ENCODE measurements at places on chromosomes 3 and 15. TPM values are rescaled to one million over a fixed set of nuclear protein-coding genes. Genes with fewer than 3 reads are reported as not detected.
A peak's percentile ranks its signal among the peaks of the same experiment; 100 is the strongest.

The KCNH8 gene
- 0.12 TPM for total RNA-seq

DNA sequence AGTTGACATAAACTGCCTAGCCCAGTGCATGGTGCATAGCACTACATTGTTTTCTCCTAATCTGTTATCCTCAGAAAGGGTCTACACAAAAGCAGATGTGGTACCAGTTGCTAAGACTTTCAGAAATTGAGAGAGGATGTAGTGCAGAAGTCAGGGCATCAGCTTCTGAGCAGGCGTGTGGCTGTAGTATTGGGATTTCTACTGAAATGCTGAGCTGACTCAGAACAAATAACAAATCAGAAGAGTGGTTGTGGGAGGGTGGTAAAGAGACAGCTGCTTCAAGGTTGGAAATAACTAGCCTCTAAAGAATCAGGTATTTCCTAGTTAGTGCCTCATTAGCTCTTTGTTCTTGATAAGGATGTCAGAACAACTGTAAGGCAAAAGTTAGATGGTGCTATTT, 161.3 kb downstream of the AKAP13 start:
- no peak for DNase-seq

The CPEB1 gene
- 2.7 TPM for total RNA-seq

The SPINK8 gene
- not detected for total RNA-seq

The TTLL13 gene
- not detected for total RNA-seq

The FAM174B gene
- 57.7 TPM for total RNA-seq

GRCh38 chr3:160162440-160162839, 62.8 kb upstream of the C3orf80 start:
- DNase-seq, result no peak

DNA sequence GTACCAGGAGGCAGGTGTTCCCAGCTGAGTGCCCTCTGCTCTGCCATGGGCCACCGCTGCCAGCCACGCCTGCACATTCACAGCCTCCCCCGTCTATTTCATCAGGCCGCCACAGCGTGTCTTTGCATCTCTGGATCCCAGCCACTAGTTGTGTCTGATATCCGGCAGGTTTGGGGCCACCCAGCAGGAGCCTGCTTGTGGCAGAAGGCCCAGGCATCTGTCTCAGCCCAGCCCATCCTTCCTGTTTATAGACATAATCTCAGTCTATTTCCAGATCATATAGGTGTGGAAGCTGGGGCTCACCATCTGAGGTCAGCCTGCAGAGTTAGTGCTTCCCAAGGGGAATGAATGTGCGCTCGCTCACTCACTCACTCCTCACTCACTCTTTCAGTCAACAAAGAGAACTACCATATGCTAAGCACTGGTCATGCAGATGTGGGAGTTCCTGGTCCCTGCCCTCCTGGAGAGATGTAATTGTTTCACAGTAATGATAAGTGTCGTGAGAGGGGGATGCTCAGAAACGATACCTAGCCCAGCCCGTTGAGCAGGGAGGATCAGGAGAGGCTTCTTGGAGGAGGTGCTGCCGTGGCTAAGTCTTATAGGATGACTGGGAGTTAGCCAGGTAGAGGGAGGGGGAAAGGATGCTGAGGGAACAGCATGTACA, 60.6 kb downstream of the FGD5 start:
- no peak for DNase-seq

DNA sequence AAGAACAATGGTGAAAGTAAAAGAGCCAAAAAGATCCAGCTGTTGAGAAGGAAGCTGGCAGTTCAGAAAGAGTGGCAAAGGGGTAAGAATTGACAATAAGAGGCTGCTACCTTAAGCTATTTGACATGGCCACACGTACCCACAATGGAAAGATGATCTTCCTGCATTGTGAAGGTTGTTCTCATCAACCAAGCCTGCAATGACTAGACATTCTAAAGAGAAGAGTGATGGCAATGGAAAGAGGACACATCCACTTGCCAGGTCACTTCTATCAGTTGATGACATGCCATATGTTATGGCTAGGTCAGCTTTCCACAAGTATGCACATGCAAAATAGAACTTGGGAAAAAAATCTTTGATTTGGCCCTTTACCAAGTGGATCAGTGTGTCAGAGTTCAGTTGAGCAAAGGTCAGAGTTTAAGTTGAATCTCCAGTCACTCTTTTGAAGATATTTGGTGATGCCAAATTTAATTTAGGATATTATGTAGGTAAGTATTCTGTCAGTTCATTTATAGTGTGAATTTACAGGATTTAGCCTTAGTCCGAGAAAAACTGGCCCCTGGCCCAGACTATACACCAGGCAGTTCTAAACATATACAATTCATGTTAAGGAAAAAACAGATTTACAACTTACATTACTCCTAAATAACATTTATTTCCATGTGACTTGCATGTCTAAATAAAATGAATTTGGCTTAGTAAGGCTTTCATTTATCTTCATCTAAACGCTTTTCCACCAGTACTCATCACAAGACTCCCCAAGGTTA, 104.9 kb upstream of the FLNB start:
- DNase-seq, result no peak

GRCh38 chr3:132242790-132243189, 74.4 kb upstream of the ACP3 start:
- no peak for DNase-seq

- no peak for DNase-seq
These were observed 683.7 kb downstream of the TBL1XR1 start for GRCh38 chr3:176513604-176514003.

- DNase-seq, result no peak
These were observed 510.0 kb downstream of the ROBO1 start for GRCh38 chr3:79257791-79258190.

DNA sequence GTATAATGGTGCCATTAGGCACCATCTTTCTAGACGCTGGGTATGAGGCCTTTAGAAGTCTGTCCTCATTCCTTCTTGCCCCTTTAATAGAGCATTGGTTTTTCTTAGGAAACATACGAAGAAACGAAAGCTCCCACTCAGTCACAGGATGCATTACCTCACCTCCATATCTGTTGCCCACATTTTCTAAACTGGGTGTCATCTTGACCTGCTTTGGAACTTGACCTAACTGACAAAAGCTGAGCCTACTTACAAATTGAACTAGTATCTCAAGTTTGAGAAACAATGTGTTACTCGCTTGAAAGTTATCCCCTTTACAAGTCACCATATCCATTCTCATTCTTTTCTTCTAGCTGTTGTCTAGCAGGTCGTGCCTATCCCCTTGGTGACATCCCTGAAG, 102.7 kb downstream of the VPS8 start:
- DNase-seq, result no peak

DNA sequence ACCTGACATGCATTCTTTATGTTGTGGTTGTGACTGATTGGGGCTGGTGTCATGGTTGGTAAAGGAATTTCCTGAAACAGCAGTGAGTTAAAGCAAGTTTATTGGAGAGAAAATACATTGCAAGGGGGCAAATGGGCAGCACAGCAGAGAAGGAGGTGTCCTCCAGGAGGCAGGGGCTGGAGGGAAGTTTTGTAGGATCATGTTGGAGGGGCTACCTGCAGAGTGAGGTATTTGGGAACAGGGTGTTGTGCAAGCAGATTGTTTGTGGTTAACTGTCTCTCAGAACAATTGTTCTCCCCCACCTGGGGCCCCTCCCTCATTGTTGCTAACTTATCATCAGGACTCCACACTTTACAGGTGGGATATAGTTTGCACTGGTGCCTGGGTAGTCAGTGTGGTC, 196.0 kb downstream of the NSUN3 start:
- no peak for DNase-seq

The SEMA3G gene
- 23.6 TPM for total RNA-seq

The IL17RB gene
- 18.4 TPM for total RNA-seq

DNA sequence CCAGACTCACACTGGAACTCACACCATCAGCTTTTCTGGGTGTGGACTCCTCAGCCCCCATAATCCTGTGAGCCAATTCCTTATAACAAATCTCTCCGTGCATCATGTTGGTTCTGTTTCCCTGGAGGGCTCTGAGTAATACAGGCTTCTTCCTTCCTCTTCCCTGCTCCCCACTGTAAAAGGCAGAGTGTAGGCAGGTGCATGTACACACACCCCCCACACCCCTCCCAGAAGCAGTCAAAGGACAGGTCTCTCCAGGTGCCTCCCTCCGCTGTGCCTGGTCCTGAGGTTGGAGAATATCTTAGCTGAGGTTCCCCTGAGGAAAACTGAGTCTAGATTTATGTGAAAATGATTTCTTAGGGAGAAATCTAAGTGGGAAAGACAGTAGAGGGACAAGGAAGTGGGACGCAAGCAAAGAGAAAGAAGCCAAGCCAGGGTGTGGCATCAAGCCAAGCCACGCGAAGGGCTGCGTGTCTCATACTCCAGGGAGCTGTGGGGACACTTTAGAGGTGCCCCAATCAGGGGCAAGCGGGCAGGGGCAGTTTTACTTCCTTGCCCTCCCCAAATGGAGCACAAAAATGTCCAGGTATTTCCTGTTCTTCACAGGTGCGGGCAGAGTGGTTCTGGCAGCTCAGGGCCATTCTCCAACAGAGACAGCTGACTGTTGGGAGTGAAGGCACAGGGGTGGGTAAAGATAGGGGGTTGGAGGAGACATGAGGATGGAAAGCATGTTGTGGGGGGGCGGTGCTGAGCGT, 86.6 kb downstream of the HMG20A start:
- peak; percentile 79 for DNase-seq

GRCh38 chr3:171339598-171339997, 120.6 kb downstream of the TNIK start:
- peak; percentile 87 for DNase-seq

The VGLL3 gene
- total RNA-seq, result 40.2 TPM

DNA sequence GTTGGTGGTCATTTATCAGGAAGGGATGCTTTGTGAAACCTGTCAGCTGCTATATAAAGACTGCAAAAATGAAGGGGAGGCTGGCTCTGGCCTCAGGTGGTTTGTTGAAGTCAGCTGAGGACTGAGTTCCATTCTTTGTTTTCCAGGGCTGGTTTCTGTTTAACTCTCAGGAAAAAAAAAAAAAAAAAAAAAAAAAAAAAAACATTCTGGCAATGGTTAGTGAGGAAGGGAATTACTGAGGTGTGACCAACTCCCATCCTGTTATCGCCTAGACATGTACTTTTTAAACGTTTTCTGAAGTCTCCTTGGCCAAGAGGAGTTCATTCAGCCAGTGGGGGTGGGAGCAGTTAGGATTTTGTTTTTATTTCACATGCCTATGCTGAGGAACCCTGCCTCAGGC, 316.3 kb downstream of the OXSM start:
- no peak for DNase-seq

- DNase-seq, result no peak
These were observed 329.1 kb downstream of the UNC13C start for GRCh38 chr15:54307252-54307902.

DNA sequence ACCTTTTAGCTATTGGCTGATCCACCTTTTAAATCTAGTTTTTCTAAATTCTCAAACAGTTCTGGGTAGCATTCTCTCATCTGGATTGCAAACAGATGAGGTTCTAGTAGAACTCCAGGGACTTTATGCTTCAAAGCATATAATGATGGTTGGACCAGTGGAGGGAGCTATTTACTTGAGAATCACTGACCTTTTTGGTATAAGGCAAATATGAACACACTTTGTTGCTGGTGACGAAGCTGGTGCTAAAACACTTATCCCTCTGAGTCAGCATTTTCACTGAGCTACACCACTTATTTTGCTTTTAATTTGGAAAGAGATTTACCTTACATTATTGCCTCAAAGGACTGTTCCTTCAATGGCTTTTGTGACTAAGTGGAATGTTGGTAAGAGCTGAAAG, 58.6 kb upstream of the SLITRK3 start:
- DNase-seq, result no peak

The ANKRD63 gene
- total RNA-seq, result not detected

The GOLGA6L10 gene
- 0.41 TPM for total RNA-seq

- DNase-seq, result no peak
These were observed 8.2 kb upstream of the C3orf38 start for GRCh38 chr3:88141458-88142083.

DNA sequence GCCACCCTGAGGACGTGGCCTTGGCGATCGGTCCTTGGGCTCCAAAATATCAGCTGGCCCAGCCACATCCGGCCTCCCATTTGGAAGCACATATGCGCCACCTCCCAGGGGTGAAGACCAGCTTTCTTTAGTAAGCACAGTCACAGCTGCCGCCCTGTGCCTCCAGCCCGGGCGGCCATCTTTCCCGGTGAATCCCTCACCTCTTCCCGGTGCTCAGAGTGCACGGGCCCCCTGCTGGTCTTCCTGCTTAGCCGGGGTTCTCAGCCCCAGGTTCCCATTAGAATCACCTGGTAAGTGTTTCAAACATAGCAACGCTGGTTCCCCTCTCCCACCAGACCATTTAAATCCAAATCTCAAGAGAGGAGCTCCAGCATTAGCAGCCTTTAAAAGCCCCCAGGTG, 232.2 kb downstream of the VPS13C start:
- no peak for DNase-seq

GRCh38 chr3:95407709-95408463, 1345.0 kb downstream of the NSUN3 start:
- DNase-seq, result no peak

DNA sequence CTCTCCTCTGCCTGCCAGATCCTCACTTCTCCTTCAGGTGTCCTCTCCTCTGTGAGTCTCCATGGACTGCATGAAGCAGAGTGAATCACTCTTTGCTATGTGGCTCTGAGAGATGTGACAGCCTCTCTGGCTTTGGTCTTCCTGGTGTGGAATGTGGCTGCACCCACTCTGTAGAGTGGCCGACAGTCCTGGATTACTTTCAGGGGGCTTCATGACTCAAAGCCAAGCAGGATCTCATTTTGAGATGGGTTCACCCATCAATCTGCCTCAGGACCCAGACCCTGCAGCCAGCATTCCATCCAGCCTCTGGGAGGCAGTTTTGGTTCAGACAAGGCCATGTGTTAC, 221.9 kb upstream of the LYSMD4 start:
- no peak for DNase-seq

The IL5RA gene
- total RNA-seq, result 5.6 TPM

The ARL13B gene
- total RNA-seq, result 21.1 TPM

Measured in lower lobe of right lung (tissue), 2 donors.